ENCODE measurements at places on chromosomes 4 and X.

DNA sequence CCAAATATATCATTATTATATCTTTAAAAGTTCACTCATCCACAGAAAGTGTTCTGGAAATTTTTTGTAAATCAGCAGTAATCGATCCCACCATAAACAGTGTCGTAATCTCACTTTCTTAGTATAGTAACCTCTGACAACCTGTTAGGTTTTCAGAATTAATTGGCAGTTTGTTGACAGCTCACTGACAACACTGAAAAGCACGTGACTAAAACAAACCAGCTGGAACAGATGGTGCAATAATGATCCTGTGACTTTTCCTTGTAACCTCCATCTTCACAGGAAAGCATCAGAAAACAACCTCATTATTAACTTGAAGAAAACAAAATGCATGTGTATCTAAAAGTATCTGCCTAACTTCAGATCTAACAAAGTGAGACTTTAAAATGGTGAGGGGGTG lies 48.5 kb downstream of the FSTL5 start:
- no peak for DNase-seq

DNA sequence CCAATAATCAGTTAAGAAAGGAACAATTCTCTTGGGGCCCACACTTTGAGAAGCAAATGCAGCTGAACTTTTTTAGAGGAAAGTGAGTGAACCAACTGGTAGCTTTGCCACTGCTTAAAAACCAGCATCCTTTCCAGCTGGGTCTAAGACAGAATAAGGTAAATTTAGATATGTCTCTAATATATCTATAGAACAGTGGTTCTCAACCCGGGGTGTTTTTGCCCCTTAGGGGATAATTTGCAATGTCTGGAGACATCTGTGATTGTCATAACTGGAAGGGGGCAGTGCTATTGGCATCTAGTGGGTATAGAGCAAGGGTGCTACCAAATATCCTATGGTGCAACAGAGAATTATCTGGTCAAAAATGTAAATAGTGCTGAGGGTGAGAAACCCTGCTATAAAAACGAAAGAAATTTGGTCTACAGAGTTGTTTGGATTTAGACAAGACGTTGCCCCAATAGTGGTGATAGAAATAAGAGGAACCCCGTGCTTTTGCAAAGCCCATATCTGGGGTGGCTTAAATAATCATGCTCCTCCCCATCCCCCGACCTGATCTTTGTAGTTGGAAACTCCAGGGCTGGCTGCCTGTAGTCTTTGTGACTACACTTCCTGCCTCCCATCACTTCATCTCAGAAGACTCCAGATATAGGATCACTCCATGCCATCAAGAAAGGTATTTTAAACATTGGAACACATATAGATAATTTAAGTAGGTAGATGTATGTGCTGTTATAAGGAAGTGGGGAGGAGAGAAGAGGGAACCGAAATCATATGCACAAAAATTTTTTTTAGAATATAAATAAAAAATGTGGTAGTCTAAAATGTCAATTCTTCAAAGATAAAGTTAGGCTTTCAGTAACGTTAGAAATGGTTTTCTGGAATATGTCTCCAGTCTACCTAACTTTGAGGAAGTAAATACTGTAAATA lies at the start of gene TLR7:
Gene TLR7 (plus strand): TSS at position 622 of the 927 bp plus-strand sequence. CDS start 507 bp downstream, outside the sequence.
- no peak for DNase-seq

DNA sequence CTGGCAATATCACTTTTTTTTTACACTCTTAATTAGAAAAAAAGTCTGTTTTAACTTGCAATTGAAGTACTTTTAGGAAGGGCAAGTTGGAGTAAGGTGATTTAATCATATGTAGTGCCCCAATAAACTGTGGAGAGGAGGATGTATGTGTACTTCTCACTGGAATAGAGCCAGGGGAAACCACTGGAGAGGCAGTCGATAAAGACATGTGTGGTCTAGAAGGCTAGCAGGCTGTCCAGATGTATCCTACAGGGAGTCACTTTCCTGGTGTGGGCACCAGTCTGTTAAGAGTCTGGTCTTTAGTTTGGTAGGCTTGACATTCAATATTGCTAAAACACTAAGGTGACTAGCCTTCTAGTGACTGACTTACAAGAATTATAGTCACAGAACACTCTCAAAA lies 9.6 kb upstream of the SGMS2 start:
- DNase-seq = no peak

- DNase-seq = no peak
Measured at GRCh38 chr4:95510145-95510544, 38.6 kb downstream of the UNC5C start.

GRCh38 chr4:152684007-152684406 lies 4.2 kb upstream of the TMEM154 start:
- no peak for DNase-seq

DNA sequence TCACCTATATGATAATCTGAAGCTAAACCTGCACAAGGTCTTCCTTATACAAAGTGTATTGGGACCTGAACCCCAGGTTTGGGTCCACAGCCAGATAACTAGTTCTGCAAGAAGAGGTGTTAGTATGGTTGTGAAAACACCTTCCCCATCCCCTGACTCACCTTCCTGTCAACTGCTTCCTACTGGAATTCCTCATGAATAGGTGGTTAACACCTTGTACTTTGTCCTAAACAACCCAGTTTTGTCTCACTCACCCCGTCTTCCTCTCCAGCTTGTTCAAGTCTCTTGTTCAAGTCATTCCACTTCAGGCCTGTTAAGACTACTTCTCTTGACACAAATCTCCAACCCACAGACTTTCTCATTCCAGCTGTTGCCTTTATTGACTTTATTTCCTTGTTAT lies 45.5 kb downstream of the CCNG2 start:
- no peak for DNase-seq

DNA sequence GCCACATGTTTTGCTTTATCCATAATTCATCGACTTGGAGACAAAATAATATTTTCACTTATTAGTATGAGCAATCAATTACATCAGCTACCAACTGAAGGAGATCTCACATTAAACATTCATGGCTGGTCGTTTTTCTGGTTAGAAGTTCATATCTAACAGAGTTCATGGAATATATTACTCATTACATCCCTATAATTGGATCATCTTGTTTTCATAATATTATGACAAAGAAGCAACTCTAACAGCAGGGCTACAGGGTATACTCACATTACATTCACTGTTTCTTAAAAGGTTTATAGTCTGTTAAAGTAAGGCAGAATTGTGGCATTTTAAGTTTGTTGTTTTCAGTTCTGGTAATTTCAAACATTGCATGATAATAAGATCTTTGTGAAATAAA lies 33.0 kb downstream of the GSTCD start:
- DNase-seq = no peak

DNA sequence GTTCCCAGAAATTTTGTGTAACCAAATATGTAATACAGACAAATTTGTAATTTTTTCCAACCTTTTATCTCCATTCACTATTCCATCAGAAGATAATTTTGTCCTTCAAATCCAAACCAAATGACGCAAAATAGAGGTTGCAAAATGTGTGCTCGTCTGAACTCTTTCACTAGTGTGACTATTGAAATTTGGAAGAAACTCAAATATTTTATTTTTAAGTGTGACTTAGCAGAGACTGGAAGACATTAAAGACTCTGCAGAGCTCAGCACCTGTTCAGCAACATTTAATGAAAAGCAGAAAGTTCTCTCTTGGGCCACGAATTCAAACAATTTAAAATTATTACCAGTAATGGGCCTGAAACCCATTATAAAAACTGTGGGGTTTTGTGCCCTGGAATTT lies 30.0 kb upstream of the APELA start:
- DNase-seq = no peak

GRCh38 chrX:2391869-2392606 lies 108.7 kb downstream of the DHRSX start:
- no peak for DNase-seq

- no peak for DNase-seq
Measured at GRCh38 chr4:56409511-56410090, 22.3 kb upstream of the AASDH start.

- no peak for DNase-seq
Measured at GRCh38 chrX:40449956-40450706, 130.6 kb upstream of the ATP6AP2 start.

GRCh38 chrX:37371578-37371991 lies 22.4 kb downstream of the PRRG1 start:
- DNase-seq = no peak

GRCh38 chr4:72779241-72779640 lies 210.2 kb upstream of the ADAMTS3 start:
- DNase-seq = no peak

DNA sequence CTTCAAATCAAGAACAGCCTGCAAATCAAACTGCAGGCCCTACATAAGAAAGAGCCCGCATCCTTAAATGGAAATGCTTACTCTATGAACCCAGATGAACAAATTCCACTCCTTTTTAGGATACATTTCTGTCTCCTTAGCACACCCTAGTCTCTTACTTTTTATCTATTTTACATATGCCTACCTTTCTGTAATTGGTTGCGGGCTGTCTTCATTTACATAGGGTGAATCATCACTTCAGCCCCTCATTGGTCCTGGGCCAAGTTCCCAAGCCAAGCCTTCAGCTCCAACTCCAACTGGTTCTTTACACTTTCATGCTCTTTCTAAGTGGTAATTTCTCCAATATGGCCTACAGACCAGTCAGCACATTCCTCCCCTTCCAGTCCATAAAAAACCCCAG lies 219.3 kb downstream of the TRAM1L1 start:
- DNase-seq = no peak

- DNase-seq = no peak
Measured at GRCh38 chrX:30181353-30181752, 34.0 kb upstream of the MAGEB2 start.

- no peak for DNase-seq
Measured at GRCh38 chr4:34943741-34944386, 1300.5 kb downstream of the ARAP2 start.

GRCh38 chr4:4472344-4472958 lies 69.4 kb downstream of the STX18 start:
- no peak for DNase-seq

GRCh38 chr4:112038861-112039260 lies 106.4 kb upstream of the FAM241A start:
- DNase-seq = no peak

DNA sequence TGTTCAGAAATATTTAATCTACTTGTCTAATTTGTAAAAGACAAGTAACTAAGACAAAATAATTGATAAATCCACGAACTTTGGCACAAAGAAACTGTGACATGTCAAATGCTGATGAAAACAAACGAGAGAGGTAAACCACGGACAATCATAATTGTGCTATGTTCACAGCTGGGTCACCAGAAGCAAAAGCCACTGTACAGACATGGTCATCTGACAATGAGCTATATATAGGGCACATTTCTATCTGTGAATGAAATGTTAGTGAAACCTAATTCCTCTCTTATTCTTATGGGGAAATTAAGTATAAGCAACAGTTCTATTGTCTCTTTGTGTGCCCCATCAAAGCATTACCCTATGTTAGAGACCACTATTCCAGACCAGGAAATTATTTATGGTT lies 444.0 kb upstream of the TRAM1L1 start:
- no peak for DNase-seq

GRCh38 chr4:151418385-151418784 lies 9.4 kb downstream of the FHIP1A start:
- no peak for DNase-seq

All from activated gamma-delta T cell treated with anti-CD3 and anti-CD28 coated beads, Interleukin-2, amount 50 U/mL, for 16 hours (primary cell).